HepG2 (cell line): ENCODE measurements at places on chromosomes 1 and 21. TPM values are rescaled to one million over a fixed set of nuclear protein-coding genes. Genes with fewer than 3 reads are reported as not detected.
A peak's percentile ranks its signal among the peaks of the same experiment; 100 is the strongest.

DNA sequence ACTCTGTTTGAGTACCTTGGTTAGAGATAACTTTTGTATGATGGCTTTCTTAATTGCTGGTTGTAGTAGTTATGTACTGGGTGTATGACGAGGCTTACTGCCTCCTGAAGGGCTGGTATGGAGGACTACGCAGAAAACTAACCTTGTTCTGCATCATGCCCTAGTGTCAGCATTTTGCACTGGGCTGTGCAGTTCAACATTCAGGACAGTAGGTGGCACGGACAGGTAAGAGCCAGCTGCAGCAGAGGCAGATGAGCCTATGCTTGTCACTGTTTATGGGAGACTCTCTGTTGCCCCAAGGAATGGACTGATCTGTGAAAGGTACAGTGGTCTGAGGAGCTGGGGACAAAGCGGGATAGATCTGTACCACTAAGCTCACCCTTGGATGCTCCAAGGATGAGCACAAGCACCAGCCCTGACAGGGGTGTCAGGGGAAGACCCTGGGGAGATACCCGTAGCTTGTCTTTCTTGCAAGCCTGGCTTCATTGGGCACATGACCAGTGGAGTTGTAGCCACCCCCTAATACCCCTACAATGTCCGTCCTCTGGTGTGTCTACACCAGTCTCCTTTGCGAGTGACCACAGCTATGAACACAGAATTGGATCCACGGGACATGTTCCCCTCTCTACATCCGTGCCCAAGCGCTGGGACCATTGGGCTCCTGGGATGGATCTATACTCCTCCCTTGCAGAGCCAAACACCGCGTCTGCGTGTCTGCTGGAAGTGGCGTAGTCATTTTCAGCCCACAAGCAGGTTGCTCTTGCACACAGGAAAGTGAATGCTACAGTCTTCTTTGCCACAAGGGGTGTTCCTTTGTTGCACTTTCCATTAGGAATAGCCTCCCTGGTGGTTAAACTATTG is 51.1 kb upstream of the CFHR3 start:
- no peaks in the 10 kb centered on the region for H3K4me1 ChIP-seq
- H3K27ac ChIP-seq = no peak overlapping the region
- no peaks in the 10 kb centered on the region for H3K27me3 ChIP-seq
- peak; percentile 67 for DNase-seq
- H3K36me3 ChIP-seq = no peaks in the 10 kb centered on the region
- H3K4me3 ChIP-seq = no peak overlapping the region

DNA sequence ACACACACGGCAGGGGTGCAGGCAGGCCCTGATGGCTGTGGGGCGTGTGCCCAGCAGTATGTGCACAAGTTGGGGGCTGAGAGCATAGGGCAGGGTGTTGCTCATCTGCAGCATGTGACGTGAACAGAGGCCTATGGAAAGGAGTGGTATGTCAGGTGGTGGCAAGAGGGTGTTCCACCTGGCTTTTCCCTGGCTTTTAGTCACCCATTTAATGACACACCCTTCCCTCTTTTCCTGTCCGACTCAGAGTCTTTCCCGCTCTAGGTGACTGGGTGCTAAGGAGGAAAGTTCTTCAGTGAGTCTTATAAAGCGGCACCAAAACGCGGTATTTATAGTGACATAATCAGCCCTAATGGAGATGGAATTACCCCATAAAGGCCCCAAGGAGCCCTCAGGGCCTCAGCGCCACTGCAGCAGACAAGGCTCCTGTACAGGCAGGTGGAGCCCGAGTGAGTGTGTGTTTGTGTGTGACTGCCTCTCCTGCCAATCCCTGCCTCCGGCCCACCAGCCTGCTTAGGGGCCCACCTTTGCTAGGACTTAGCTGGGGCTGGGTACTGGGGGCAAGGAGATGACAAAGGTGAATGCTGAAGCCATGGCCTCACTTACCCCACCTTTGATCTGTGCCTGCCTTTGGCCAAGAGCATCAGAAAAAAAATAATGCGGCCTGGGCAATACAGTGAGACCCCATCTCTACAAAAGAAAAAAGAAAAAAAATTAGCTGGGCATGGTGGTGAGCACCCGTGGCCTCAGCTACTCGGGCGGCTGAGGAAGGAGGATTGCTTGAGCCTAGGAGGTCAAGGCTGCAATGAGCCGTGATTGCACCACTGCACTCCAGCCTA is 3.3 kb upstream of the EPHA2 start:
- no peak overlapping the region for H3K27ac ChIP-seq
- H3K4me3 ChIP-seq = no peak overlapping the region
- DNase-seq = no peak
- no peaks in the 10 kb centered on the region for H3K36me3 ChIP-seq
- H3K27me3 ChIP-seq = no peaks in the 10 kb centered on the region; the same call in 2 of the 3 replicates

DNA sequence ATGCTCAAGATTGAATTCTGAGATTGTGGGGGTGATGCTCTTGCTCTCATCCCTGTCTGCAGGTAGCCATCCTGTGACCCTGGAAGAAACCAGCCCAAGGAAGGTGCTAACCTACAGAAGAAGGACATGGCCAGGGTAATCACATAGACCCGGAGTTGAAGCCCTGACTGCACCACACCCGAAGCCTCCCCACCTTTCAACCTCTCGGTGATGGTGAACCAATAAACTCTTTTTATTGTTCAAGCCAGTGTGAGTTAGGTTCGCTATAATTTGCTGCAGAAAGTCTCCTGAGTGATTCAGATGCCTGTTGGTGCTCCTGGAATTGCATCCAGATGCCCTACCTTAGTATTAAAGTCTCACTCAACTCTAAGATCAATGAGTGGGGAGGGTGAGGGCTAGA is 163.6 kb downstream of the PLPP3 start:
- peak overlapping the region; percentile 32; the same call in 1 of the 2 replicates for H3K4me3 ChIP-seq
- H3K4me1 ChIP-seq = peaks cover 85% of the 10 kb centered on the region
- no peaks in the 10 kb centered on the region for H3K36me3 ChIP-seq
- H3K27me3 ChIP-seq = no peaks in the 10 kb centered on the region

Gene S100A2
- total RNA-seq = 1.2 and 1.4 TPM in 2 replicates

- H3K27me3 ChIP-seq = no peaks in the 10 kb centered on the region
- H3K4me3 ChIP-seq = no peak overlapping the region
- no peak overlapping the region for H3K27ac ChIP-seq
- DNase-seq = no peak
- no peaks in the 10 kb centered on the region for H3K36me3 ChIP-seq
Measured at GRCh38 chr1:225191199-225191753, 236.6 kb downstream of the LBR start.

DNA sequence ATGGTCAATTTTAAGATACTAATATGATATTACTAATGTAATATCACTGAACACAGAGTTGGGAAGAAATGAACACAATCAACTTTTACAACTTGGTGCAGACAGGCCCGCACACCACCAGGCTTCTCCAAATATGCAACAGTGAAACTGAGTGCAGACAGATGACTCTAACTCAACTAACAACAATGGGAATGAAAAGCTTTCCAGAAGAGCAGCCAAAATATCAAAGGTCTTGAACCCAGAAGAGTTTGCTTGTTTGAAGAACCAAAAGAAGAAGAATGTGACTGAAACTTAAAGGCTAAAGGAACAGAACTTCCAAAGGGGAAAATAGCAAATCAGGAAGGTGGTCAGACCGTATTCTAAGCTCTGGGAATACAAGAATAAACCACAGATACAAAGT is 89.8 kb upstream of the COL11A1 start:
- no peak for DNase-seq
- no peaks in the 10 kb centered on the region for H3K36me3 ChIP-seq
- H3K4me3 ChIP-seq = no peak overlapping the region
- H3K4me1 ChIP-seq = no peaks in the 10 kb centered on the region
- H3K27ac ChIP-seq = no peak overlapping the region

GRCh38 chr1:35717911-35718476 is 690 bp downstream of the C1orf216 start:
- H3K27ac ChIP-seq = no peak overlapping the region
- no peaks in the 10 kb centered on the region for H3K36me3 ChIP-seq
- no peak for DNase-seq

Gene PGBD5
- 0.13 TPM in 2 replicates for total RNA-seq

GRCh38 chr1:186304982-186305949 is 69.8 kb downstream of the TPR start:
- H3K27ac ChIP-seq = no peak overlapping the region
- H3K4me3 ChIP-seq = no peak overlapping the region
- 0 out of 3 replicates have a peak, but pooled peaks cover 3% of the 10 kb centered on the region for H3K27me3 ChIP-seq
- peak; percentile 28 for DNase-seq

DNA sequence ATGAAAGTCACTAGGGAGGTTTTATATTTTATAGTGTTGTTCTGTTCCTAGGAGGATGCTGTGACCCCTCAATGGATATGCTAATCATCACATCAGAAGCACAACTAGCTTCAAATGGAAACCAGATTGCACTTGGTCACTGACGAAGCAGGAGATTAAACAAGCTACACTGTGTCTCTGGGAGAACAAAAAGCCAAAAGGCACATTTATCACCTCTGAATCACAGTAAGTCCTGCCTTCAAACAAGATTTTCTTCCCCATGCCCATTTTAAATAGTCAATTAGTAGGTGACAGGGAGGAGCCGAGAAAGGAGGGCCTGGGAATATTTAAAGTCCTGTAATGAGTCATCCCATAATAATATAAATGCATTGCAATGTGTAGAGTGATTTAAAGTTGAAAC is 38.1 kb downstream of the RGS2 start:
- no peak for DNase-seq
- no peaks in the 10 kb centered on the region for H3K27me3 ChIP-seq
- H3K4me1 ChIP-seq = peaks cover 12% of the 10 kb centered on the region; the same call in 1 of the 2 replicates
- no peak overlapping the region for H3K4me3 ChIP-seq
- no peak overlapping the region for H3K27ac ChIP-seq

DNA sequence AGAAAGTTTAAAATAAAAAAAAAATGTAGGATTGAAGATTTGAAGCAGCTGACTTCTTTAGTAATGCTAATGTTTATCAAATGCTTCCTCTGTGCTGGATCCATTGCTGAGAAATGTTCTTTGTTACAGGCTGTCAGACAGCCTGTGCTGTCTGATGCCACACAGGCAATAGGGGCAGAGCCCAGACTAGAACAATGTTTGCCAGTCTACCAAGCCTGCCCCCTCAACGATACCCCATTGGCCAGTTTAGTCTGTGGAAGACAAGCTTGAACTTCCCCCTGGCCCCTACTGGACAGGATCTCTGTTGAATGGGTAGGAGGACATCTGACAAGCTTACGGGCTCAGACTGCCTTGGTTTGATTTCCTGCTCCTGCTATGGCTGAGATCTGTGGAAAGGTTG is 79.4 kb downstream of the PAPPA2 start:
- no peaks in the 10 kb centered on the region for H3K27me3 ChIP-seq
- no peak for DNase-seq
- H3K4me1 ChIP-seq = no peaks in the 10 kb centered on the region
- H3K4me3 ChIP-seq = no peak overlapping the region
- no peaks in the 10 kb centered on the region for H3K36me3 ChIP-seq

GRCh38 chr1:235470741-235471439 is 33.4 kb downstream of the B3GALNT2 start:
- no peaks in the 10 kb centered on the region for H3K27me3 ChIP-seq
- no peak overlapping the region for H3K4me3 ChIP-seq
- H3K27ac ChIP-seq = no peak overlapping the region
- DNase-seq = no peak

GRCh38 chr21:45882645-45883044 is 98.9 kb upstream of the COL6A1 start:
- no peak overlapping the region for H3K4me3 ChIP-seq
- H3K4me1 ChIP-seq = 0 out of 2 replicates have a peak, but pooled peaks cover 4% of the 10 kb centered on the region
- peaks cover 10% of the 10 kb centered on the region for H3K27me3 ChIP-seq
- no peak overlapping the region for H3K27ac ChIP-seq

DNA sequence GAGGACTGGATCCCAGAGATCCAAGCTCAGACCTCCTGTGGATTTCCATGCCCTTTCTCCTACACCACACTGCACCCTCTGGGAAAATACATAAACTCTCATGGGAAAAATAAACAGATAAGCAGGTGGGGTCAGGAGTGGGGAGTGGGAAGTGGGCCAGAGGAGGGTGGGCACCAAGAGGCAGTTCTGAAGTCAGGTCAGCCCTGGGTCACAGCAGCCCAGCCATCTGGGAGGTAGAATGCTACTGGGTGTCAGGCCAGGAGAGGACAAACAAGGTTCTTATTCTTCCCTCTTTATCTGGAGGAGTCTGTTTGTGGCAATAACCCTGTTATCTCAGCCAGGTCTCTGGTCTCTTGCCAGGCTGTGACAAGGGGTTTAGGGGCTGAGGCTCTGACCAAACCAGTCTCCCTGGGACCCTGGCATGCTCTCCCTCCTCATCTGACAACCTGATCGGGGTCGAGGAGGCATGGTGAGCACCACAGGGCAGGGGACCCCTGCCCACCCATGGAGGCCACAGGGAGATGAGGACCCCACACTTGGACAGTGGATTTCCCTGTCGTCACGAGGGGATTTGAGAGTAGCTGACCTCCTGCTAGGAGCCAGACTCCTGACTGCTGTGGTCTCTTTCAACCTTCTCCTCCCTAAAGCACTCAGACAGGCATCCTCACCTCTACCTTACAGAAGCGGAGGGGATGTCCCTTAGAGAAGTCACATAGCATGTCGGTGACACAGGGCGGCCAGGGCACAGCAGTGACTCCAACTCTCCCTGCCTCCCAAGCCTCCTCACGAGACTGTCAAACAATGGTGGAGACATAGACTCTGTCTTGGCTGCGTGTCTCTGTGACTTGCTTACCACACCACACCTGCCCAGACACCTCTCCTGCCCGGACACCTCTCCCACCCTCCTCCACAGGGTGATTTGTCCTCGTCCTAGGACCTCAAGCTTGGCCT is 51.3 kb upstream of the IFFO2 start:
- H3K27ac ChIP-seq = peak overlapping the region; percentile 6
- peak; percentile 82 for DNase-seq
- peaks cover 71% of the 10 kb centered on the region for H3K4me1 ChIP-seq
- H3K36me3 ChIP-seq = no peaks in the 10 kb centered on the region
- H3K27me3 ChIP-seq = no peaks in the 10 kb centered on the region
- H3K4me3 ChIP-seq = peak overlapping the region; percentile 38

GRCh38 chr1:19014765-19015164 is 58.3 kb upstream of the IFFO2 start:
- no peak for DNase-seq
- H3K4me3 ChIP-seq = no peak overlapping the region
- no peaks in the 10 kb centered on the region for H3K27me3 ChIP-seq
- no peaks in the 10 kb centered on the region for H3K36me3 ChIP-seq

Gene CD247
- total RNA-seq = 0.20 and 0.25 TPM in 2 replicates

GRCh38 chr1:108643492-108644335 is 17.2 kb downstream of the HENMT1 start:
- peaks cover 34% of the 10 kb centered on the region for H3K4me1 ChIP-seq
- no peak overlapping the region for H3K4me3 ChIP-seq
- peak; percentile 37 for DNase-seq

GRCh38 chr1:59718064-59718988 is 96.4 kb upstream of the HOOK1 start:
- no peaks in the 10 kb centered on the region for H3K36me3 ChIP-seq
- peaks cover 30% of the 10 kb centered on the region for H3K4me1 ChIP-seq
- no peak overlapping the region for H3K27ac ChIP-seq
- no peaks in the 10 kb centered on the region for H3K27me3 ChIP-seq

DNA sequence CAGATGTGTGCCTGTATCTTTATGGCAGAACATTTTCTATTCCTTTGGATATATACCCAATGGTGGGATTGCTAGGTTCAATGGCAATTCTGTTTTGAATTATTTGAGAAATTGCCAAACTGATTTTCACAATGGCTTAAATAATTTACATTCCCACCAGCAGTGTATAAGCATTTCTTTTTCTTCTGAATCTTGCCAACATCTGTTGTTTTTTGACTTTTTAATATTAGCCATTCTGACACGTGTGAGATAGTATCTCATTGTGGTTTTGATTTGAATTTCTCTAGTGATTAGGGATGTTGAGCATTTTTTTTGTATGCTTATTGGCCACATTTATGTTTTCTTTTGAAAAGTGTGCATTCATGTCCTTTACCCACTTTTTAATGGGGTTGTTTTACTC is 864.3 kb upstream of the ADAMTS5 start:
- H3K4me1 ChIP-seq = no peaks in the 10 kb centered on the region
- H3K27me3 ChIP-seq = no peaks in the 10 kb centered on the region
- no peak overlapping the region for H3K4me3 ChIP-seq
